ENCODE measurements at places on chromosomes 4 and X. TPM values are rescaled to one million over a fixed set of nuclear protein-coding genes. Genes with fewer than 3 reads are reported as not detected.

The NDNF gene
- 0.46 TPM for total RNA-seq

The SMIM10 gene
- total RNA-seq: 5.5 TPM

The MAP7D2 gene
- 1.4 TPM for total RNA-seq

GRCh38 chr4:127783026-127783769, 1.1 kb downstream of the HSPA4L start:
- no peak for DNase-seq

DNA sequence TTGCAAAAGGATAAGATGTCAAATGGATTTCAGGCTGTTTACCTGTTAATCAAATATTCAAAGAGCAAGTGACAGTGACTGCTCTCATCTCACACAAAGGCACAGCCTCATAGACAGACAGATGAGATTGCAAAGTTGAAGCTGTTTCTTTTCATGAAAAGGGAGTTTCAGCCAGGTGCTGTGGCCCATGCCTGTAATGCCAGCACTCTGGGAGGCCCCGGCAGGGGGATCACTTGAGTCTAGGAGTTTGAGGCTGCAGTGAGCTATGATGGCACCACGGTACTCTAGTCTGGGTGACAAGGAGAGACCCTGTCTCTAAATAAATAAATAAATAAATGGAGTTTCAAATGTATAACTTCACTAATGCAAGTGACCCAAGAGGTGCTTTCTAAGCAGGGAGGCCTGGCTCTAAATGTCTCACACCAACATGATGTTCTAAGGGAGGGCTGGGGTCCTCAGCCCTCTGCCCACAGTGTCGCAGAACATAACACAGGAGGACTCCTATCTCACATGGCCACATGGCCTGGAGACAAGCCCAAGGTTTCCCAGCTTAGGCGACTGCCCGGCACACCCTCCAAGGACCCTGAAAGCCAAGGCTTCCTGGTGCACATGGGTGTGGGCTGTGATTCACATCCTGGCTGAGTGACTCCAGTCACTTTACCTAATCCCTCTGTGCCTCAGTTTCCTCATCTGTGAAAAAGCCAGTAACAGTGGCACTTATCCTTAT, 26.8 kb downstream of the PPP2R2C start:
- DNase-seq: no peak

DNA sequence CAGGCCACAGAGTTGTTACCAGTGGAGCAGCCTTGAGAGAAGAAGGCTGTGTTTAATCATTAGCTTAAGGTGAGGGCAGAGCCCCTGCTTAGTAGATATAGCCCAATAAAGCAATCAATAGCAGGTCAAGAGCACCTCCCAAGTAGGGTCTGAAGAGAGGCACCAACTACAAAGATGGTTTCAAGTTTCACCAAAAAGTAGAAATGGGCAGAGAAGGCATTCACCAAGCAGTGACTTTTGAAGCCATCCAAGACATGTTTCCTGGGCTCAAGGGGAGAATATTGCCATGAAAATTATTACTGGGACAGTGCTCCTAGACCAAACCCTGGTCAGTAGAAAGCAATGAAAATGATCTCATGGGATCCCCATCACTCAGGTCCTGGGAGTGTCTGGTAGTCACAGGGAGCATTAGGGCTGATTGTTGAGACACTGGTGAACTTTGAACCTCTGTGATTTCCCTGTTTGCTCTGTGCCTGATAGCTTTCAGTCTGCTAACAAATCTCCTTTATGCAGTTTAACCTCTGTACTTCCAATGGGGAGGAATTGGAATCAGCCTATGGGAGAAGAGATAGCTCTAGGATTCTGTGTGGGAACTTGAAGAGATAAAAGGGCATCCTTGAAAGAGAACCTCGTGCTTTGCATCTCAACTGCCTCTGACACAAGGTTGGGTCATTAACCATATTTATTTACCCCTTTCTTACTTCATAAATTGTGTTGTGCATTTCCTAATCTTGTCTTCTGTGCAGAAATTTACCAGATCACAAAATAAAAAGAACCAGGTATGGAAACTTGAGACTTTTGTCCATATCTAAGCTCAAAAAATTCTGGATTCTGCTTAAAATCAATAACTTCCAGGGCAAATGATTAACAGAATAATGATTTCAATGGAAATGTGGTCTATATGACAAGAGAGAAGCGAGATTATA, 9.3 kb upstream of the OTC start:
- no peak for DNase-seq

- no peak for DNase-seq
Measured at GRCh38 chr4:62262676-62263075, 1062.5 kb downstream of the ADGRL3 start.

- DNase-seq: peak; percentile 71
Measured at GRCh38 chrX:13220916-13221315, 98.9 kb downstream of the ATXN3L start.
